ENCODE measurements at places on chromosomes 11 and 22.
A peak's percentile ranks its signal among the peaks of the same experiment; 100 is the strongest.

DNA sequence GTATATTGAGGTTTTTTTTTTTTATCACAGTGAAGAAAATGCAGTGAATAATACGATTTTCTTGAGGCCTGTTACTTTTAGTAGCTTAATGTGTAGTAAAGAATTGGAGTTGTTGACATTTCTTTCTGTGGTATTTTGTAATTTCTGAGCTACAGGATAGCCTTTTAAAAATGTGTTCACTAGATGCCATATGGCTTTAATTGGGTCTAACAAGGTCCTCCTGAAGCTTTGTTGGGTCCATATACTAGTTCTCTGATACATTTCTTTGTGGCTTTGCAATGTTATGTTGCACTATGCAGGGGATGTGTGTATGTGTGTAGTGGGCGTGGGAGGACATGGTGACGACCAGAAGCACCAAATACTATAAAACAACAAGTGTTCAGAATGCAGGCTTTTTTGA, 25.1 kb downstream of the FBXO7 start:
- DNase-seq: no peak

- no peak for DNase-seq
Observed at GRCh38 chr22:23527971-23528740, 51.9 kb downstream of the IGLL1 start.

- no peak for DNase-seq
Observed at GRCh38 chr11:40166892-40167291, 1292.6 kb downstream of the LRRC4C start.

GRCh38 chr11:120399307-120399706, 63.1 kb downstream of the ARHGEF12 start:
- no peak for DNase-seq

DNA sequence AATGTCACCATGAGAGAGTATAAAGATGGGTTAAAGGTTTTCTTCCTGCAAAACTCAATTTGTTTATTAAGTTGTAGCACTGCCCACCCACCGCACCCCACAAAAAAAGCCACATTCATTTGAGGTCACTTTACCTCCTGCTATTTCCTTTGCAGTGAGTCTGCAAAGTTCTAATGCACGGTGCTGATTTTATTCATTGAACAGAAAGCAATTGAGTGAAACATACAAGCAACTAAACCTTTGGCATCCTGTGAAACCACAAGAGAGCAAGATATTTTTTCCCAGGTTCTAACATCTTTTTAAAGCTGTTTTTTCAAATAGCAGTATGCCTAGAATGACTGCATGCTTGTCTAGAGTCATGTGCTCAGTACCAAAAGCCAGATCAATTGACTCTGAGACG, 39.0 kb downstream of the RRAS2 start:
- no peak for DNase-seq

DNA sequence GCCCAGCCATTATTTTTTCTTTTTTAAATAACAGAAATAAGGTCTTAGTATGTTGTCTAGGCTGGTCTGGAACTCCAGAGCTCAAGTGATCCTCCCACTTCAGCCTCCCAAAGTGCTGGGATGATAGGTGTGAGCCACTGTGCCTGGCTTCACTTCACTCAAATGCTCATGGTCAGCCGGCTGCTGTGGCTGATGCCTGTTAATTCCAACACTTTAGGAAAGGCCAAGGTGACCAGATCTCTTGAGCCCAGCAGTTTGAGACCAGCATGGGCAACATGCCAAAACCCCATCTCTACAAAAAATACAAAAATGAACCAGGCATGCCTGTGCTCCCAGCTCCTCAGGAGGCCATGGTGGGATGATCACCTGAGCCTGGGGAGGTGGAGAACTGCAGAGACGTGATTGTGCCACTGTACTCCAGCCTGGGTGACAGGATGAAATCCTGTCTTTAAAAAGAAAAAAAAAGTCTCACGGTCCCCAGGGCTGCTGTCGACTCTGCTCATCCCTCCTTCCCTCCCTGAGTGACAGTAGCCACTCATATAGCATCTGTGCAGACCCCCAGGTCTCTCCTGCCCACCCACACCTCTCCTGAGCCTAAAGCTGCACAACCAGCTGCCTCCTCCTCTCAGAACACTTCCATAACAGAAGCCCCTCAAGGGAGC, 3.6 kb downstream of the YDJC start:
- no peak for DNase-seq

DNA sequence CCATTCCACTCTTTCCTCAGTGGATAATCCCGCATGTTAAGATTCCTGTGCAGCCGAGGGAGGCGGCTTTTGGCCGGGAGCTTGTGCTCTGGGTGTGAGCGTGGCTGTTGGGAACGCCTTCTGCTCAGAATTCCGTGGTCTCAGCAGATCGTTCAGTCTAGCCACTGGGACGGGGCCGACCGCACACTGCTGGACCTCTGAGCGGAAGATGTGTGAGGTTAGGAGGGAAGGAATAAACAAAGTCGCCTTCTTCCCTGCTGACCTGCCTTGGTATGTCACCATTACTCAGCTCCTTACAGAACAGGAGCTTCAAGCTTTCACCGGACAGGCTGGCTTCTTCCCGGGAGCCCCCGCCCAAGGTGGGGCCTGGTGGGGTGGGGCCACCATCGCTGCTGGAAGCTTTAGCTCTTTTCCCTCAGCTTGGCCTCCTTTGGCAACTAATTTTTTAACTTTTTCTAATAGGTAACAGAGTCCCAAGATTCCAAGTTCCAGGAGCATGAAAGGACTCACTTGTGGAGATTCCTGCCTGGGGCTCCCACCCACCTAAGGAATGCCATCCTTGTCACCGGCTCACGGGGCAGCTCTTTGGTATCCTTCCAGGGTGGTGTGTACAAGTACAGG, 22.5 kb upstream of the SEPTIN5 start:
- DNase-seq: no peak

- DNase-seq: no peak
Observed at GRCh38 chr11:69501891-69502860, 20.7 kb downstream of the LINC01488 start.

DNA sequence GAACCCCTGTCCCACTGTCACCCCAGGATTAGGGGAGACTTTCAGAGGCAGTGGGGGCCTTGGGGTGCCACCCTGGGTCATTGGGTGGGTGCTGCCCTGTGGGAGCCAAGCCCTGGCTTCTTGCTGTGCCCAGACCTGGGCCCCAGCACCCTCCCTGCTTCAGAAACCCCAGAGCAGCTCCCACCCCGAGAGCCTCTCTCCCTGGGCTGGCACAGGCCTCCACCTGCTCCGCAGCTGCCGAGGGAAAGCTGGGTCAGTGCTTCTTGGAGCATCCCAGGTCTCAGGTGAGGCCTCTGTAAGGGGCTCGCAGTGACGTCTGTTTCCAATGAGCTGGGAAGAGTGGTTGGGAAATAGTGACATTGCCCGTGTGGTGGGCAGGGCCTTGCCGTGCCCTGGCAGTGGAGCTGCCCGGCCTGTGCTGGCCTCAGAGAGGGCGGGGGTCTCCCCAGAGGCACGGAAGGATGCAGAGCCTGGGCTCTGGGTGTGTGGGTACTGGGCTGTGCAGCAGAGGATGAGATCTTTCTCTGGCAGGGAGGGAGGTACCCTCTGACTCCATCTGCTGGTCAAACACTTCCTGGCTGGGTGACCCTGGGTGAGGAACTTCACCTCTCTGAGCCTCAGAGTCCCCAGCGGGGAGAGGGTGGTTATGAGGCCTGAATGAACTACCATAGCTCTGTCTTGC, 23.0 kb downstream of the C22orf23 start:
- no peak for DNase-seq

- DNase-seq: peak; percentile 97
Observed at GRCh38 chr22:25492841-25493734, 71.4 kb upstream of the GRK3 start.

DNA sequence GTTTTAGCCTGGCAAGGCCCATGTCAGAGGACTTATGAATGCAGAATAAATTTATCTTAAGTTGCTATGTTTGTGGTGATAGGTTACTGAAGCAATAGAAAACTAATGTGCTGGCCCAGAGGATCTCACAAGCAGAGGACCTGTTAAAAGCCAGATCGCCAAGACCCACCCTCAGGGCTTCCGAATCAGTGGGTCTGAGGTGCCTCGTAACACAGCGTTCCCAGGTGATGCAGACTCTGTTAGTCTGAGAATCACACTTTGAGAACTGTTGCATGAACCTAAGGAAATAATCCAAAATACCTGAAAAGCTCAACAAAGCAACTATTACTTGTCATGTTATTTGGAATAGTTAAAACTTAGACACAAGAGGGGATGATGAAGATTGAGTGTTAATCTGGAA, 6.7 kb upstream of the SCARF2 start:
- DNase-seq: no peak

GRCh38 chr11:15097411-15097810, 17.3 kb upstream of the INSC start:
- no peak for DNase-seq

- no peak for DNase-seq
Observed at GRCh38 chr11:72292106-72292785, 48.3 kb upstream of the PHOX2A start.

DNA sequence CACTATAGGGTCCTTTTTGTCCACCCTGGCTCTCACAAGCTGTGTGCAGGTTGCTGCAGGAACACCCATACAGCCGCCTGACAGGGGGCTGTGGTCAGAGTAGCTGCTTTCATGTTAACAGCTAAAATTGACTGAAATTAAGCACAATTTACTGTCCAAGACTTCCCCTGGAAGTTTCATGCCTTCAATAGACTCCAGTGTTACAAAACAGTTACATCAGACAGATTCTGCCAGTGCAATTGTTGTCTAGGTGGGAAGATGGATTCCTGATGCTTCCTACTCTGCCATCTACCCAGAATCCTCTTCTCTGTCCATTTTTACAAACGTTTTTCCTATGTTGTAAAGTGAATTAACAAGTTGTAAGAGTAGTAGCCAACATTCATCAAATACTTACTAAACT, 5.3 kb upstream of the TSKU start:
- no peak for DNase-seq

GRCh38 chr11:18715476-18715875, 10.5 kb downstream of the IGSF22 start:
- DNase-seq: no peak

- DNase-seq: no peak
Observed at GRCh38 chr11:126109941-126110731, 47.5 kb upstream of the CDON start.

DNA sequence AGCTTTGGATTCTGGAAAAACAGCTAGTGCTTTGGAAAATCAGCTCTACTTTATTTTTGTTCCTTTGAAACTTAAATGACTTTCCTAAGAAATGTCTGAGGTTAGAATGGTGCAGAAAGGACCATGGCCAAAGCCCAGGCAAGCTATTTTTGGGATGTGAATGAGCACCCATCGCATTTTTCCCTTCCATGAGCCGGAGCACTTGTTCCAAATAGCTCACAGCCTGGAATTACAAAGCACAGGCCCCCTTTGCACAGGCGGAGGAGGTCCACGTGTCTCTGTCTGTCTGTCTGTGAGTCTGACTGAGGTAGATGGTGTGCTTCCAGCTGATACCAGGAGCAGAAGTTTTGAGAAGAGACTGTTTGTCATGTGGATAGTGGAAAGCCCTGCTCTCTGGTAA, 50.7 kb downstream of the MICAL2 start:
- no peak for DNase-seq

- no peak for DNase-seq
Observed at GRCh38 chr11:70824605-70825245, 426.4 kb downstream of the CTTN start.

- no peak for DNase-seq
Observed at GRCh38 chr11:20415432-20415831, 27.9 kb downstream of the PRMT3 start.

DNA sequence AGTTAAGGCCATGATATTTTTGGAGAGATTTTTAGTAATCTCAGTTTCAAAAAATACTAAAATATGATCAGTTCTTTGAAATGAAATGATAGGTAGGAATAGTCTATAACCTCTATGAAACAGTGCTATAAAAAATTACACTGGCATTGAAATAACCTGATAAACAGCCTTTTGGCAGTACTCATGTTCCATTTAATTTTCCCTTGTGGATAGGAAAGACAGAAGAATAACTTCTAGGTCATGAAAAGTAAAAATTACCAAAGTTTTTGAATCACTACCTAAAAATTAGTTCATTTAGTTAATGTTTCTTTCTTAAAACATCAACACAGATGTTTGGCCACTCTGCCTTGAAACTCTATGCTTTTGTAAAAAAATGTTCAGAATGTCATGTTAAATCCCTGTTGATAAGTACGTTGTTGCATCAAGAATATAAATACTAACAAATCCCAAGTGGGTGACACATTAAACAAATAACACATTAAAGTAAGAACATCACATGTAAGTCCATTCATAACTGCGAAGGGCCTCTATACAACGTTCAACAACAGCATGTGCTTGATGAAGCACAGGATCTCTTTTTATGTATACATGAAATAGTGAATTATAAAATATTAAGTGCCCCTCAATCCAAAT, 290.2 kb downstream of the SWAP70 start:
- no peak for DNase-seq

DNA sequence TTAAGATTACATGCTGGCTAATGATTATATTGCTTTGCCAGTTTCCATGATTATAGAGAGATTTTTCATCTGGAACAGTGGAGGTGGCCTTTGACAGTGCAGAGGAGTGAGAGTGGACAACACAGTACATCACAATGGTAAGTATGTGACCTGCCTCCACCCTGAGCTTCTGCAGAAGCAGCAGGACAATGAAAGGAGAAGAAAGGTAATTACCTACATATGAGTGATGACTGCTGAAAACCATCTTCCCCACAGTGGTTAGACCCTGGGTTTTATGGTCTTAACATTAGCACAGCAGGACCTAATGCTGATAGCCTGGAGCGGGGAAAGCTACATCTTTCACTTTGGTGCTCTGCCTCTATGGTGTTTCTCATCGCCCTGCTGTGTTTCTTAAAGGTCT, 454.7 kb upstream of the DDI1 start:
- no peak for DNase-seq

- no peak for DNase-seq
Observed at GRCh38 chr22:27913162-27913741, 5.8 kb downstream of the PITPNB start.

GRCh38 chr11:126495281-126496220, 140.1 kb downstream of the ST3GAL4 start:
- no peak for DNase-seq

DNA sequence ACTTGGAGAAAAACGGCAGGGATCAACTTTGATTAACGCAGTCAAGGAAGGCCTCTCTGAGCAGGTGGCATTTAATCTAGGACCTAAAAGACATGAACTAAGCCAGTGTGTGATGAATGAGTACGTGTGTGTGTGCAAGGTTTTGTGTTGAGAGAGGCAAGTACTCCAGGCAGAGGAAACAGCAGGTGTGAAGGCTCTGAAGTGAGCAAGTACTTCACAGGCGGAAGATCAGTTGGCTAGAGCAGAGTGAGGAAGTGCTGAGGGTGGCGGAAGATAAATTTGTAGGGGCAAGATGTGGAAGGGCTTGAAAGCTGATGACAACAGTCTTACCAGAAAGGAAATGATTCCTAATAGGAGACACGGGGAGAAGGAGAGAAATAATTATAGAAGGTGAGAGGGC, 6.8 kb downstream of the APIP start:
- no peak for DNase-seq

GRCh38 chr11:62876712-62877111, 4.0 kb upstream of the SLC3A2 start:
- DNase-seq: no peak

DNA sequence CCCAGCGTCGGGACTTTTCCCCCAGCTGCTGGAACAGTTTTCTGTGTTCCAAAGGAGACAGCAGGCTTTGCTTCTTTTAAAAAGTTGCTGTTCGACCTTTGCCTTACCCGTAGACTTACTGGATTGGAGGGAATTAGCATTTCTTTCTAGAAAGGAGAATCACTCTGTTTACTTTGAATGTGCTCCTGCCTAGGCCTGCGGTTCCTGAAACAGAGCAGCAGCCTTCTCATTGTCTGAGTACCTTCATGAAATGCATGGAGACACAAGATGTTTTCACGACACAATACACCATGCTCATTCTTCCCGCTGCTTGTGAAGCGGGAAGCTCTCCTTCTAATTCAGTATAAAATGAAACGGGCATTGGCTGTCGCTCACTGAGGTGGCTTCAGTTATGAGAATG, 196.2 kb downstream of the TBC1D22A start:
- DNase-seq: no peak

Measured in NCI-H2171 (cell line).